Stimulated activated CD8-positive, alpha-beta memory T cell treated with anti-CD3 and anti-CD28 coated beads, Interleukin-15, amount 100 ng/mL, for 1 hour (primary cell): ENCODE measurements at places on chromosomes 5 and 9.

- DNase-seq = no peak
Observed at GRCh38 chr9:83431101-83432060, 106.8 kb downstream of the FRMD3 start.

GRCh38 chr9:35691334-35691650, 1.6 kb upstream of the TPM2 start:
- no peak for DNase-seq

- DNase-seq = no peak
Observed at GRCh38 chr5:179553006-179553405, 2.7 kb downstream of the RUFY1 start.

- DNase-seq = no peak
Observed at GRCh38 chr5:35954175-35954574, 15.8 kb upstream of the CAPSL start.

- DNase-seq = no peak
Observed at GRCh38 chr5:4511996-4512656, 628.0 kb upstream of the ADAMTS16 start.

- DNase-seq = peak; percentile 39
Observed at GRCh38 chr5:169637085-169637548, at the start of gene DOCK2. TSS of gene DOCK2 (plus strand) at chr5:169637275. CDS start at chr5:169637327, 52 bp downstream.

DNA sequence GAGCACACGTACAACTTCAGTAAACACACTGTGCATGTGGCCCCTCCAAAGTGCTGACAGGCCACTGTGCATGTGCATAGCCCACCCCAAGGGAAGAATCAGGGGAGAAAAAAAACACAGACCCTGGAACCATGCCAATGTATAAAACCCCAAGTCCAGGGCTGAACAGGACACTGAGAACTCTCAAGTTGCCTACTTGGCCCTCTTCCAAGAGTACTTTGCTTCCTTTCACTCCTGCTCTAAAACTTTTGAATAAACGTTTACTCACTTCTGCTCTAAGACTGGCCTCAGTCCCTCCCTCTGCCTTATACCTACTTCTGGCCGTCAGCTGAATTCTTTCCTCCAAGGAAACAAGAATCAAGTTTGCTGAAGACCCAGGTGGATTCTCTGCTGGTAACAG, 77.7 kb upstream of the NFIB start:
- DNase-seq = no peak

- DNase-seq = no peak
Observed at GRCh38 chr5:171986772-171987171, 19.7 kb downstream of the FBXW11 start.

DNA sequence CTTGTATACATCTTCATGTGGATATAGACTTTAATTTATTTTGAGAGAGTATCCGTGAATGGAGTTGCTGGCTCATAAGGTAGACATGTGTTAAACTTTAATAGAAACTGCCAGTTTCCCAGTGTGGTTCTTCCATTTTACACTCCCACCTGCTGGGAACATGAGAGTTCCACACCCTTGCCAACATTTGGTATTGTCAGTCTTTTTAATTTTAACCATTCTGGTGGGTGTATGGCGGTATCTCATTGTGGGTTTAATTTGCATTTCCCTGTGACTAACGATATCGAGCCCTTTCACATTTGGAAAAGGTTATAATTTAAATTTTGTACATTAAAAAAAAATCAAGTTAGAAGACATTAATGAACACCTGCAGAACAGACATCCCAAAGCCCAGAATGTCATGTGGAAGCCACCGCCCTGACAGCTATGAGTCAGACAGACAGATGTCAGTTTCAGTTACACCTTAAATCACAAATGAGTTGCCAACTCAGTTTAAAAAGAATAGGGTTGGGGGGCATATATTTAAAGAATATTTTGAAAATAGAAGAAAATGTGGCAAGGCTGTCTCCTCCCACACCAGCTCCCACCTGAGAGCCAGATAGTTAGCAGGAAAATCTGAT, 36.9 kb downstream of the ANKRD33B start:
- no peak for DNase-seq

DNA sequence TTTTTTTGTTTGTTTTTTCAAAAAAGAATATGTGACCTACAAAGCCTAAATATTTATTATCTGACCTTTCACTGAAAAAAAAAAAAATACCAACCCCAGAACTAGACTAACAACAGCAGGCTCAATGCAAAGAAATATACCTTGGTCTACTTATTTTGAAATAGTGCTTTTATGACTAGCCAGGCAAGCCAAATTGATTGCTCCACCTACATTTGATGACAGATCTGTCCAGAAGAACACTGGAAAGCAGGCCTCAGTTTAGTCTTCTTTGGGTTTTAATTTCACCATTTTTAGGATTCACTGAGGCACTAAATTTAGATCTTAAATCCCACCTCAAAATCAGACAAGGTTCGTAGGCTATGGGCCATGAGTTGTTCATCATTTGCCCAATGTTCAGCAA, 97.3 kb downstream of the PLPP1 start:
- no peak for DNase-seq

DNA sequence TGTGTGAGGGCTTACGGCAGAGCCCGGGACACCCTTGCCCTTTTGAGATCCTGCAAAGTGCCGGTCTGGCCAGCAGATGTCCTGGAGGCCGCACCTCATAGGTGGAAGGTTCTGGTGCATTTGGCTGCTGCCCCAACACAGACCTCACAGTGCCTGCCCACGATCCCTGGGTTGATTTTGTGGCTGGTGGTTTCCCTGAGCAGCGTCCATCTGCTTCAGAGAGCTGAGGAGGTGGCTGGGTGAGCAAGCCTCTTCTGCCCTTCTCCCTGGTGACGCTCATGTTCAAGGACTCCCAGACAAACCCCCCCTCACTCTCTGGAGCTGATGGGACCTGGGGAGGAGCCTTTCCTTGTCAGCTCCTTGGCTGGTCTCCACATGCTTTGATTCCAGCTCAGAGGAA, 18.9 kb downstream of the BNIP1 start:
- no peak for DNase-seq

DNA sequence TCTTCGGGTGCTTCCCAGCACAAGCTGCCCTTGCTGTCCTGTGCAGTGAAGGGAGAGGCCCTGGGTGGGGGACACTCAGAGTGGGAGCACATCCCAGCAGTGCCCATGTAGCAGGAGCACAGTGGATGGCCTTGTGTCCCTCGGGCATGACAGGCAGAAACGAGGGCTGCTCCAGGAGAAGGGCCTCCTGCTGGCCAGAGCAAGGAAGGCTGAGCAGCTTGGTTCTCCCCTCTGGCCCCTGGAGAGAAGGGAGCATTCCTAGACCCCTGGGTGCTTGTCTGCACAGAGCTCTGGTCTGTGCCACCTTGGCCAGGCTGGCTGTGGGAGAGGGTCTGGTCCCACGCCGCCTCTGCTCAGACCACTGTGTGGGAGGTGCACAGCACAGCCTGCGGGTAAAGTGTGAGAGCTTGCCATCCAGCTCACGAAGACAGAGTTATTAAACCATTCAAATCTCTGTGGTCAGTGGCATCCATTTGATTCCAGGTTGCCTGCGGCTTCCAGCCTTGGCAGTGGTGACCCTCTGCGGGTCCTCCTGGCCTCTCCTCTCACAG, 18.3 kb downstream of the FBXW5 start:
- no peak for DNase-seq

DNA sequence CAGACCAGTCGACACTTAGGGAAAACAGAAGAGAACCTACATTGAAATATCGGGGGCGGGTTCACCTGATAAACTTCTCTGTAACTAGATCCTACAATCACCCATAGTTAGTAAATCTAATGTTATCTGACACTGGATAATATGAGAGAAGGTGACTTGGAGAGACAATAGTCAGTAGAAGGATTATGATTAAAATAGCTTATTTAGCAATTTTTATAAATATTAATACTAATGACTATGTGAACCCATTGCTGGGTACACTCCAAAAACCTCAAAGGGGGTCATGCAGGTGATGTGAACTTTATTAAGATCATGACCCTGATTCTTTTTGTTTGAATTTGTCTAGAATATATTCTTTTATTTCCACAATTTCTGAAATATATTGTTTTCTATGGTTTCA, 164.1 kb upstream of the CCNH start:
- no peak for DNase-seq

DNA sequence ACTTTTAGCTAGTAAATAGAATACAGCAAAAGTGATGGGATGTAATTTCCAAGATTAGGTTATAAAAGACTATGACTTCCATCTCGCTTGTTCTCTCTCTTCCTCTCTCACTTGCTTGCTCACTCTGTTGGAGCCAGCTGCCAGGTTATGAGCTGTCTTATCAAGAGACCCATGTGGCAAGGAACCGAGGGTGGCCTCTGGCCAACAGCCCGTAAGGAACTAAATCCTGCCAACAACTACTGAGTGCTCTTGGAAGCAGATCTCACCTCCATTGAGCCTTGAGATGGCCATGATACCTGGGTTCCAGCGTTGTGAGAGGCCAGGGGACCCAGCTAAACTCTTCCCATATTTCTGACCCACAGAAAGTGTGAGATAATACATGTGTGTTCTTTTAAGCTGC, 636.1 kb downstream of the ACTL7B start:
- DNase-seq = no peak

- no peak for DNase-seq
Observed at GRCh38 chr9:127184641-127185040, 62.2 kb upstream of the ANGPTL2 start.

DNA sequence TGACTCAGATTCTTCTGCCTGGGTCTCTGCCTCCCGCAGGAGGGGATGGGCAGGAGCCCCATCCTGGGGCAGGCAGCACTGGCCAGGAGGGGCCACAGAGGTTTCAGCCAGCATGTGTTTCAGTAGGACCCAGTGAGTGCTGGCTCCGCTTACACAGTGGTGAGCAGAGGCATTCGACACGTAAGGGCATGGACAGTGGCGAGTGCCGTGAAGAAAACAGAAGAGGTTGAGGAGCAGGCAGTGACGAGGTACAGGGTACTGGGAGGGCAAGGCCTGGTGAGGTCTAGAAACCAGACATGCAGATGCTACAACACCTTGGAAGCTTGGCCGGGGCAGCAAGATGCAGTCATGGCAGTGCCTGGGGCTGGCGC, 41.5 kb downstream of the CACNA1B start:
- no peak for DNase-seq

GRCh38 chr5:3329427-3329826, 266.2 kb upstream of the IRX1 start:
- no peak for DNase-seq

GRCh38 chr5:8176101-8176693, 307.2 kb downstream of the MTRR start:
- DNase-seq = no peak

GRCh38 chr5:57007344-57007743, 55.4 kb upstream of the MIER3 start:
- no peak for DNase-seq

- DNase-seq = no peak
Observed at GRCh38 chr9:16033921-16034691, 481.3 kb downstream of the CCDC171 start.

- no peak for DNase-seq
Observed at GRCh38 chr9:72396247-72397091, 31.5 kb upstream of the ZFAND5 start.

DNA sequence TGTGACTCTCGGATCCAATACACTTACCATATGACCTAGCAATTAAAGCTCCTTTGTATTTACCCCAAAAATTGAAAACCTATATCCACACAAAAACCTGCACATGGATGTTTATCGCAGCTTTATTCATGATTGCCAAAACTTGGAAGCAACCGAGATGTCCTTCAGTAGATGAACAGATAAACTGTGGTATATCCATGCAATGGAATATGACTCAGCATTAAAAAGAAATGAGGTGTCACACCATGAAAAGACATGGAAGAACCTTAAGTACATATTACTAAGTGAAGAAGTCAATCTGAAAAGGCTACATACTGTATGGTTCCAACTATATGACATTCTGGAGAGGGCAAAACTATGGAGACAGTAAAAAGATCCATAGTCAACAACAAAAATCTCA, 82.0 kb upstream of the PHF24 start:
- DNase-seq = no peak

DNA sequence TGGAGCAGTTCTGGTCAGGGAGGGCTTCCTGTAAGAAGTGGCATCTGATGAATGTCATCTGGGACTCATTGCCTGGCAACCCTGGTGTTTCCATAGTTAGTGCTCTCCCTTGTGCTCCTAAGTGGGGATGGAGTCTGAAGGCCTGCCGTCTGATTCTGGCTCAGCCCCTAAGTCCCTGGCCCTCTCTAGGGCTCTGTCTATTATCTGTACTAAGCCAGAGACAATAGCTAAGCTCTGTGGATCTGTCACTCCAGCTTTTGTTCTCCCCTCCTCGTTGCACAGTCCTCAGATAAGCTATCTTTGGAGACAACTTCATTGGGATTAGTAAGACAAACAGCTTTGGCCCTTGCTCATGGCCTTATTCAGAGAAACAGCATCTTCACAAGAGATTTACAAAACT, 30.6 kb upstream of the TTC1 start:
- no peak for DNase-seq

- DNase-seq = no peak
Observed at GRCh38 chr9:102867488-102867887, 127.6 kb upstream of the CYLC2 start.

GRCh38 chr5:133236976-133237375, 185.2 kb downstream of the HSPA4 start:
- DNase-seq = no peak

DNA sequence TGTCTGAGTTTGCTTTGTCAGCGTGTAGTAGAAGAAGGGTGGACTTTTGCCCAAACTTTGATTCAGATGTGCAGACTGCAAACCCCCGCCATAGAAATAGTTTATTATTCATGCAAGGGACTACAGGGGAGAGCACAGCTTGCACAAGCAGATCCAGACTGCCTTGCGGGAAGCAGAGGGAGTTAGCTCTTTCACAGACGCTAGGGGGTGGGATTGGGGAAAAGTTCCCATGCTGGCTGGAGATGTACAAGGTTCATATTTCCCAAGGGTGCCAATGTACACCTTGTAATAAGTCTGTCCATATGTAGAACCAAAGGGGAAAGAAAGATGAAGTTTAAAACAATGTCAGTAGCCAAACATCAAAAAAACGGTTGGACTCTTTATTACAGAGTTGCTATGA, 749.7 kb upstream of the COX7C start:
- no peak for DNase-seq

- no peak for DNase-seq
Observed at GRCh38 chr5:142246258-142246657, 78.6 kb downstream of the SPRY4 start.
